ENCODE measurements at places on chromosomes 7 and 10.

GRCh38 chr10:47198221-47198620 lies 101.8 kb upstream of the GDF10 start:
- DNase-seq, result no peak

- DNase-seq, result no peak
Measured at GRCh38 chr7:101999393-101999792, 182.0 kb downstream of the CUX1 start.

- no peak for DNase-seq
Measured at GRCh38 chr10:29469481-29470354, 165.1 kb downstream of the SVIL start.

GRCh38 chr10:17075533-17076359 lies 53.9 kb downstream of the CUBN start:
- DNase-seq, result no peak

DNA sequence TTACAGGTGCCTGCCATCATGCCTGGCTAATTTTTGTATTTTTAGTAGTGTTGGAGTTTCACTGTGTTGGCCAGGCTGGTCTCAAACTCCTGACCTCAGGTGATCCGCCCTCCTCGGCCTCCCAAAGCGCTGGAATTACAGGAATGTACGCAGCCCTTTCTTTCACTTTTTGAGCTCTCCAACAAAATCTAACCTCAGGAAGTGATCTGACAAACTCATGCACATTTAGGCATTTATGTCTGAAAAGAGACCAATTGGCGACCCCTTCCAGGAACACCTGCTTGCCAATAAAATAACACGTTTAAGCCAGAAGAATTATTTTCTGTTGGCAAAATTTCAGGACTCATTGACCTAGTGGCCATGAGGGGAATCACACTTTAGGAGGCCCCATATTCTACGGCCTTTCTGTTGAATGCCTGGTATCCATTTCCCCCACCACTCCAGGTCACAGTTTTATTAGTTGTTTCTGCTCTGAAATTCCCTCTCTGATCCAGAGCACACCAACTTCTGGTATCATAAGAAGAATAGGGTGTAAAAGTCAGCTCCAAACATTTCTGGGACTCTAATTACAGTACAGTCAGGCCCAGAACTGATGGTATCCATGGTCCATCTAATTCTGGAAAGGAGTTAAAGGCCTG lies 65.8 kb upstream of the FRMD4A start:
- no peak for DNase-seq

DNA sequence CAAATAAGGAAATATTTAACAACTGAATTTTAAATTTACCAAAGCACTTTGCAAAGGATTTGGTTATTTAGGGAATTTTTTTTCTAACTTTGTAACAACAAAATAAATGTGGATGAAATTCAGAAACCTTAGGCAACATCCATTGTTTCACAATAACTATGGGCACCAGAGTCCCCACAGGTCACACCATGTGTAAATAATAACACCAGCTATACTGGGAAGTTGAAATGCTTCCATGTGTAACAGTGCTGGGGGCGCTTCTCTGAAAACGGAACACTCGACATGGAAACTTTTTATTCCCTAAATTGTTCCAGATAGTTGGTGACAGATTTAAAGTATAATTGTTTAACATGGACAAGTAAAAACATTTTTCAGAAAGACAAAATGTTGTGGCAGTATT lies 818.6 kb downstream of the TNS3 start:
- DNase-seq, result no peak

- DNase-seq, result no peak
Measured at GRCh38 chr7:47757921-47758411, 176.1 kb upstream of the TNS3 start.

- DNase-seq, result no peak
Measured at GRCh38 chr7:149610441-149611011, 112.9 kb upstream of the ZNF746 start.

- DNase-seq, result no peak
Measured at GRCh38 chr7:47153058-47153457, 428.9 kb downstream of the TNS3 start.
